ENCODE measurements at places on chromosomes 4 and X.

- DNase-seq: no peak
Measured at GRCh38 chrX:41184312-41184711, 99.1 kb downstream of the USP9X start.

DNA sequence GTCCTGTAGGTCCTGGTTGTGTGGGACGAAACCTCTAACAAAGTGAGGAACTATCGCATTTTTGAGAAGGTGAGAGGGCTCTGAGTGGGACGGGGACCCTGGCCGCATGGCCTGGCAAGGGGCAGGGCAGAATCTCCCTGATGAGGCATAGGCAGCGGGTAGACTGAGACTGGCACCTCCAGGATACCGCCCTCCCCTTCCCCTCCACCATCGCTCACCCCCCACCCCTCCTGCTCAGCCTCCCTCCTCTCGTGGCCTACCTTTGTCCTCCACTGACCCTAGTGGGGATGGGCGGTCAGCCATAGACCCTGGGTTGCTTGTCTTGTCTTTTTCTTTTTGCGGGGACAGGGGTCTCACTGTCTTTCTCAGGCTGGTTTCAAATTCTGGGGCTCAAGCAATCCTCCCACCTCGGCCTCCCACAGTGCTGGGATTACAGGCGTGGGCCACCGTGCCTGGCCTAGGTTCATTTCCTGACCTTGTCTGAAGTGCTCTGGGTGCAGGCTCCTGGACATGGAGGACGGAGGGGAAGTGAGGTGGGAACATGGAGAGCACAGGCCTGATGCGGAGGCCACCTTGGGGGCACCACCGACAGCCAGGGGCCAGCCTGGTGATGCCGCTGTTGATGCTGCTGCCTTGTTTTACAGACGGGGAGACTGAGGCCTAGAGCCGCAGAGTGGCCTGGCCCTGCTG, 10.5 kb upstream of the ADD1 start:
- DNase-seq: no peak

GRCh38 chr4:107035819-107036583, at the start of gene DKK2:
TSS of gene DKK2 (minus strand) at chr4:107036313. CDS start at chr4:107035591, 722 bp downstream.
- DNase-seq: peak; percentile 13

DNA sequence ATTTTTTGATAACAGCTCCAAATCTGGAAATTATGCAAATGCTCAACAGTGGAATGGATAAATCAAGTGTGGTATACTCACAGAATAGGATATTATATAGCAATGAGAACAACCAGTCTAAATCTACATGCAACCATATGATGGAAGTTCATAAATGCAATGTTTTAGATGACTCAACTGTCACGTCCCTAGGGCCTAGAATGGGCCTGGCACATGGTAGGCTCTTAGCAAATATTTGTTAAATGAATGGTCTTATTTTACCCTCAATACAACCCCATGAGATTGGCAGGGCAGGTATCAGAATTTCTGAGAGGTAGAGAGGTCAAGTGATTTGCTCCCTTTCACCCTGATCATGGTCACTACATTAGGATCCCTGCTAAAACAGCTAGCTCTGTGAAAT, 14.6 kb upstream of the NKX3-2 start:
- no peak for DNase-seq

GRCh38 chr4:14871676-14872430, 130.4 kb upstream of the CPEB2 start:
- peak; percentile 19 for DNase-seq

DNA sequence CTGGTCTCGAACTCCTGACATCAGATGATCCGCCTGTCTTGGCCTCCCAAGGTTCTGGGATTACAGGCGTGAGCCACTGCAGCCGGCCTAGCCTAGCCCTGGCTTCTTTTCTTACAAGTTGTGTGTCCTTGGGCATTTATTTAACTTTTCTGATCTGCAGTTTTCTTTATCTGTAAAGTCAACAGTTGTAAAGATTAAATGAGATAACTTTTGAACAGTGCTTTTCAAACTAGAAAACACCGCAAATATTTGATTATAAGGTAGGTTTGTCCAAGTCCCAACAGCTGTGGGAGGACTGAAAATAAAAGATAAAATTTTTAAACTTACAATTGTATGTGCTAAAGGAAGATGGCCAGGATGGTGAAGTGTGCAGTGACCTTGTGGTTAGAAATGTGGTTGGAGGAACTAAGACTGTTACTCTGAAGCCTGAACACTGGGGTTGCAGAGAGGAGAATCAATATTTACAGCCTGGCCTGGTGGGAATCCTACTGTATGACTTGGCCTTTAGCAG, 44.8 kb downstream of the GSX2 start:
- DNase-seq: peak; percentile 3
